MM.1S (cell line): ENCODE measurements at places on chromosomes 11 and 22.

DNA sequence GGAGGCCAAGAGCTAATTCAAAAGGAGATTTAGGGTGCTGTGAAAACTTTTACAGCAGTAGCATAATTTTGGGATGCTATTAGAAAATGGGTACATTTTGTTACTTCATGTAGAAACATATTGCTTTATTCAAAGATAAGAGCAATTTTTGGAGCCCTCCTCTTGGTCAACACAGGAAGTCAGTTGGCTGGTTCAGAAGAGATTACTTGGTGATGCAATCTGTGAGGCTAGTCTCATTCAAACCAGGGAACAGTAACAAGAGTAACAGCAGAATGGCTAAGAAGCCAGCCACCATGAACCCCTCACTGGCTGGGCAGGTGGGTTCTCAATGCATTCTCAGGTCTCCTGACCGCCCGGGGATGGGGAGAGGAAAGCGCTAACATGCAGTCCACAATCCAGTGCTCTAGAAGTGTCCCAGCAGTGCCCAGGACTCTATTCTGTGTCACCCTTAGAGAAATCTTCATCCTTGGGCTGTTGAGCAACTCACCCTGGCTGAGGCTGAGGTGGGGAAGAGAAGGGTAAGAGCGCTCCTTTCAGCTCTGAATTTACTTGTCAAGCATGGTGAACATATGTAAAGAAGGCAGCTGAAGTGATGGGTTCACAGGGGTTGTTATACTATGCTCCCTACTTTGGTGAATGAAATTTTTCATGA is 262.2 kb upstream of the UBASH3B start:
- no peak for DNase-seq

DNA sequence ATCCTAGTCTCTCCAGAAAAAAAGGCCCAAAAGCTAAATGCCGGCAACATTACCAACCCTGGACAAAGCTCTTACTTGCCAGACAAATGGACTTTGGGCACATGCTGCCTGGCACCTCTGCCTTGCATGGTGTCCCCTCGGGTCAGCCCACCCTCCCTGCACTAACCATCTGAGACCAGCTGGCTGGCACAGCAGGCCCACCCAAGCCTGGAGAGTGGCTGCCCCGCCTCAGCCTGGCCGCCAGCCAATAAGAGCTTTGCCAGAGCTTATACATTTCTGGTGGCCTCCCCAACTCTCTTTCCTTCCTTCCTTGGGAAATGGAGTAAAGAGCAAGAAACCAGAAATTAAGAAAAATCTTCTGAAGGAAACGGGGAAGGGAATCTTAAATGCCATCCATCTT is 24.5 kb downstream of the MCHR1 start:
- DNase-seq, result no peak

DNA sequence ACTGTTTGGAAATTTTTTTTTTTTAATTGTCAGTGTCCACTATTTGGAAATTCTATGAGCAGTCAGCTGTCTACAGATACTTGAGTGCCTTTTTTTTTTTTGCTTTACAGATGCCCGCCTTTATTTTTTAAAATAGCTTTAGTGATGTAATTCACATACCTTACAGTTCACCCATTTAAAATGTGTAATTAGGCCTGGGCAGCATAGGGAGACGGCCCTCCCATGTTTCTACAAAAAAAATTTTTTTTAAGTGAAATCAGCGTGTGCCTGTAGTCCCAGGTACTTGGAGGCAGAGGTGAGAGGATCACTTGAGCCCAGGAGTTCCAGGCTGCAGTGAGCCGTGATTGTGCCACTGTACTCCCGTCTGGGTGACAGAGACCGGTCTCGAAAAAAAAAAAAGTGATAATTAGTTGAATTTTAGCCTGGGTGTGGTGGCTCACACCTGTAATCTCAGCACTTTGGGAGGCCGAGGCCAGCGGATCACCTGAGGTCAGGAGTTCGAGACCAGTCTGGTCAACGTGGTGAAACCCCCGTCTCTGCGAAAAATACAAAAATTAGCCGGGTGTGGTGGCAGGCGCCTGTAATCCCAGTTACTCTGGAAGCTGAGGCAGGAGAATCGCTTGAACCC is 1.5 kb downstream of the ZNF143 start:
- DNase-seq, result no peak

DNA sequence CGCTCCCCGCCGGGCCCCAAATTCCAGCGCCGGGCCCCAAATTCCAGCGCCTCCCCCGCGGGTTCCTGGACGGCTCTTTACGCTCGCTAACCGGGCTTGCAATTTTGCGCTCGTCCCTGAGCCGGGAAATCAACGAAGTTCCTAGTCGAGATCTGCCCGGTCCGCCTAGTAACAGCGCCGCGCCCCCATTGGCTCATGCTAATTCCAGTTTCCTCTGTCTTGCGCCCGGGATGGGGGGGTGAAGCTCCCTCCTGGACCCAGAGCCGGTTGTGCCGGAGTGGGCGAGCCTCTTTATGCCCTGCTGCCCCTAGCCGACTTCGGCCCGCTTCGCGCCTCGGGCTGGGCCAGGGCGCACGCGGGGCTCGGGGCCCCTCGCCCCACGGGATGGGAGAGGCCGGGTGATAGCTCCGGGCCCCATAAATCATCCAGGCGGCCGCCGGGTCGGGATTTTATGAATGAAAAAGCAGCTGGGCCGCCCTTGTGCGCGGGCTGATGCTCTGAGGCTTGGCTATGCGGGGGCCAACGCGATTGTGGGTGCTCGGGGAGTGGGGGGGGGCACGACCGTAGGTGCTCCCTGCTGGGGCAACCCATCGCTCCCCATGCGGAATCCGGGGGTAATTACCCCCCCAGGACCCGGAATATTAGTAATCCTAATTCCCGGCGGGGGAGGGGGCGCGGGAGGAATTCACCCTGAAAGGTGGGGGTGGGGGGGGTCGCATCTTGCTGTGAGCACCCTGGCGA is 1.8 kb upstream of the CCND1 start:
- peak; percentile 49 for DNase-seq

DNA sequence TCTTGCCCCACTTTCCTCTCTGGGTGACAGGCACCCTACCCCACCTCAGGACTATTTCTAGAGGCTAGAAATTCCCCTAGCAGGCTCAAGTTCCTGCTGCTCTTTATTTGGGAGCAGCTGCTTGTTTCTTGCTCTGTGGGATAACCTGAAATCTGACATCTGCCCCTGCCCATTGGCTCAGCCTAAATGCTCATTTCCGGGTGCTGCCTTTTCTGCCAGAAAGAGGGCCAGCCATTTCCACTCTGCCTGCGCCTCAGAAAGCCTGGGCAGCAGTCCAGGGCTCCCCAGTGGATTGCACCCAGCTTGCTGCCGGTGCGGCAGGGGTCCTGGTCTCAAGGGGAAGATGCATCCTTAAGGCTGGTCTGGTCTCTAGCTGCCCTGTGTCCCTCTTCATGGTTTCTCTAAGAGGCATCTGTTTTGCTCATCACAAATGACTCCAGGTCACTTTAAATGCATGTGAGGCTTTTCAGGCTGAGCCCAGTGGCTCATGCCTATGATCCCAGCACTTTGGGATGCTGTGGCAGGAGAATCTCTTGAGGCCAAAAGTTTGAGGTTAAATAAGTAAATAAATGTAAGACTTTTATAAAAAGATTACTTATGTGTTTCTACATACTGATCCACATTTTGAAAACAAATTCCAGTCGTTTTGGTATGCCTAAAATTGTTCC is 10.3 kb upstream of the PNPLA5 start:
- no peak for DNase-seq

GRCh38 chr11:28243581-28243980 is 135.4 kb downstream of the METTL15 start:
- DNase-seq, result no peak

DNA sequence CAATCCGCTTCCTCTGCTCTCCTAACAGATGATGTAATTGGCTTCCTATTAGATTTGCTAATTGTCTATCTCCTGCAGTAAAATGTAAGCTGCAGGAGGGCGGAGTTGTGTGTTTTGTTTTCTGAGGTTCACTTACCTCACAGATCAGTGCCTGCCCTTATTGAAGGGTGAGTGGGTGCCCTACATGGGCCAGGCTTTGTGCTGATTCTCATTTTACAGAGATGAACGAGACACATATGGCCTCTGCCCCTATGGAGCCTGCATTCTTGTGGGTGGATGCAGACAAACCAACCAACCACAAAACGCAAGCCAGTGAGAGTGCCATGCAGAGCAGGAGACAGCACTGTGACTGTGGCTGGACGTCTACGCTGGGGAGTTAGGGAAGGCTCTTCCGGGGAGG is 9.9 kb downstream of the TESMIN start:
- DNase-seq, result no peak

- DNase-seq, result no peak
Observed at GRCh38 chr22:50420015-50420414, 54.8 kb downstream of the SBF1 start.
